ENCODE measurements at places on chromosomes 5 and 9.

DNA sequence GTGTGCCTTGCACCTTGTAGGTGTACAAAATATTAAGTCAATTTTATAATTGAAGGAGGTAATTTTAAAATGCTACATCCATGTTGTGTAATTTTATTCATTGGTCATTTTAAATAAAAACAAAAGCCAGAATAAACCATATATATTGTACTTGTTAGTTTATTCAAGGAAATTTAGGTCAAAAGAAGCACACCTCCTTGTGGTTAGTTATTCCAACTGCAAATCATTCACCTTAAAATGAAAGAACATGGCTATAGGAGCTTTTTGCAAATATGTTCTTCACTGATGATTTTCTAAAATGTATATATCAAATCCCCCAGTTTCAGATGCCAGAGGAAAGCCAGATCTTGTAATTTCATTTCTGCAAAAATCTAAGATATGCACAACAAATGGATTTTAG is 5.4 kb upstream of the MOCS2 start:
- no peak for DNase-seq

DNA sequence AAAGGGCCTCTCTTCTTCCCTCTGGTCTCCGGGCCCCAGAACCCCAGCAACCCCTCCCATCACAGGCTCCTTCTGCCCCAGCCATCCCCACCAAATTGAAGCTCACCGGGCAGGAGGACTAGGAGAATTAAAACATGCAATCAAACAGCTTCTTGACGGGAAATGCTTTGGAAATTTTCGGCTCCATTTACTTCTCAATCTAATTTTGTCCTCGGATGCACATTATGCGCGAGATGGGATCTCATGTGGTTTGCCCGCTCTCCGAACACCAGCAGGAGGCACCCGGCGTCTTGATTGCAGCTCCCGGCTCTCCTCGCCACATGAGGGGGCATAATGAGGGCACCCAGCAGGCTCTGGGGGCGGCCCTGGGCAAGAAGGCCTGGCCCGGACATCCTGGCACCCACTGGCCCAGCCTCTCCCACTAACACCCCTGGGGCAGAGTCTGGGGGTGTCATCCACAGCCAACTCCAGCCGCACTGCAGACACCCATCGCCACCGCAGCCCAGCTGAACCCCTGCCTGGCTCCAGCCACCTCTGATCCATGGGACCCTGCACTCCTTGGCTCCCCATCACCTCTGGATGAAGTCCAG is 135.5 kb downstream of the PAX5 start:
- no peak for DNase-seq

DNA sequence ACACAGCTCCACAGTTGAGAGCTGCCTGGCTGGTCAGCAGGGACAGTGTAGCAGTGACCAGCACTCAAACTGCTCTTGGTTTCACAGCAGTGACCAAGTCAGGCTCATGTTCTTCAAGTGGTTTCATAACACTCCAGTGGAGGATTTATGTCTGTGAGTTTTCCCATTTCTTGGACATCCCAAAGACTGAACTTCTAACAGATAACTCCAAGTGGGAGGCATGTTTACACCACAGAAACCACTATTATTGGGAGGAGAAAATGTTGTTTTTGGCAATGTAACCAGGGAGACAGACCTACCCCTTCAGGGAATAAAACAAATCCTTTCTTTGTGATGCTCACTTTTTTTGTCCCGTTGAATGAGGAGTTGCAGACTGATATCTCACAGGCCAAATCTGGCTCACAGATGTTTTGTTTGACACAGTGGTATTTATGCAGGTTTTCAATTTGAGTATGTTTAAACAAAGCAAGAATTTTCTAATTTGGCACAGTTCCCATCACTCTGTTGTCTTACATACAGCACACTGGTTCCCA is 141.5 kb downstream of the RMI1 start:
- no peak for DNase-seq

DNA sequence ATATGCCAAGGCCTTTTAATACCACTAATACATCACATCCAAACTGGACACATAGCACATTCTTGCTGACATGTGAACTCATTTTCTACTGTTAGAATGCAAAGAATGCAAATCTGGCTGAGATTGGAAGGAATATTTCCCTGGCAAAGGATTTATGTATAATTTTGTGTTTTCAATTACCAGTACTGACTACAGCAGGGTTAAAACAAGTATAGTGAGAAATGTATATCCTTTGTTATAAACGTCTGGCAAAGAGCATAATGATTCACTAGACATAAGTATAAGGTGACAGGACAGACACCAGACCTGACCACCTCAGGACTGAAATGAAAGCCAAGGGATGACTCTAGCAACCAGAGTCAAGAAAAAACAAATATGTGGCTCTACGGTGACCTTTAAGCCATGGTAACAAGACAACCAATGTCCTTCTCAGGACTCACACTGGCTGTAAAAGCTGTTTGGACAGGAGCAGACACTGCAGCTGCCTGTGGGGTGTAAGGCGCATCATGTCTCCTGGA is 95.0 kb downstream of the MRPS27 start:
- no peak for DNase-seq

- DNase-seq, result no peak
Observed at GRCh38 chr5:135376961-135377624, 21.9 kb downstream of the MACROH2A1 start.
